ENCODE measurements at places on chromosomes 4 and X. TPM values are rescaled to one million over a fixed set of nuclear protein-coding genes. Genes with fewer than 3 reads are reported as not detected.

The SAGE1 gene
- total RNA-seq: not detected

The VCX3A gene
- not detected for total RNA-seq

The DMRTC1B gene
- total RNA-seq: 0.13 TPM

The PFKFB1 gene
- 0.11 TPM for total RNA-seq

The BMP3 gene
- not detected for total RNA-seq

The DDIT4L gene
- 0.32 TPM for total RNA-seq

The CCNQ gene
- total RNA-seq: 61.9 TPM

The CDS1 gene
- total RNA-seq: 0.75 TPM

The TSR2 gene
- 54.2 TPM for total RNA-seq

The POU3F4 gene
- not detected for total RNA-seq

The PDGFC gene
- 2.9 TPM for total RNA-seq

The RTL9 gene
- total RNA-seq: 0.09 TPM

The NDP gene
- total RNA-seq: not detected

The CXorf51B gene
- not detected for total RNA-seq

The NR0B1 gene
- 26.6 TPM for total RNA-seq

All from A549 treated with ZK216348 at 1 μM for 4 hours (cell line).